ENCODE measurements at places on chromosomes 5 and 9. TPM values are rescaled to one million over a fixed set of nuclear protein-coding genes. Genes with fewer than 3 reads are reported as not detected.

DNA sequence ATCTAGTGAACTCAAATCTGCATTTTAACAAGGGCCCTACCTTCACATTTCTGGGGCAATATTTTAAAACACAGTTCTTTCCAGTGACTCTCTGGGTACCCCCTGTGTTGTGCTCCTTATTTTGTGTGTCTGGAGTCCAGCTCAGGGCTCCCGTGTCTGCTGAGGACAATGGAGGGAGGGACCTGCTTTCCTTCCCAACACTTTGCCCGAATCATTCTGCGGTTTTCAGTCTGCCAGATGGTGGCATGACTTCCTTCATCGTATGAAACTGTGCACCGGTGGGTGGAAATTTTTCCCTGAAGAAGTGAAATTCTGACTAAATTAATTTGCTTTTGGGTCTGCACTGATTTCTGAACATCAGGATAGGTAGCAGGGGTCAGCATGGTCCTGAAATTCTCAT is 153.6 kb upstream of the CD180 start:
- no peak overlapping the region for H3K4me3 ChIP-seq
- no peaks in the 10 kb centered on the region for H3K4me1 ChIP-seq
- H3K36me3 ChIP-seq = no peaks in the 10 kb centered on the region
- H3K27me3 ChIP-seq = peaks cover 2% of the 10 kb centered on the region
- no peak for DNase-seq

- DNase-seq = no peak
- H3K4me1 ChIP-seq = no peaks in the 10 kb centered on the region
- H3K4me3 ChIP-seq = no peak overlapping the region
- no peak overlapping the region for H3K27ac ChIP-seq
Measured at GRCh38 chr9:135150981-135151380, 63.5 kb downstream of the OLFM1 start.

Gene EPB41L4A
- under 0.01 TPM for total RNA-seq

GRCh38 chr9:84375954-84376353 is 35.4 kb upstream of the SLC28A3 start:
- no peak overlapping the region for H3K27ac ChIP-seq
- no peaks in the 10 kb centered on the region for H3K36me3 ChIP-seq
- H3K4me1 ChIP-seq = 0 out of 2 replicates have a peak, but pooled peaks cover 3% of the 10 kb centered on the region

Gene CCT5
- 481 TPM for total RNA-seq

GRCh38 chr5:137254119-137255090 is 244.7 kb downstream of the SPOCK1 start:
- no peaks in the 10 kb centered on the region for H3K36me3 ChIP-seq
- no peak overlapping the region for H3K27ac ChIP-seq
- H3K4me1 ChIP-seq = peaks cover 1% of the 10 kb centered on the region
- no peak overlapping the region for H3K4me3 ChIP-seq
- peak; percentile 19 for DNase-seq
- H3K27me3 ChIP-seq = no peaks in the 10 kb centered on the region

GRCh38 chr5:119996128-119996527 is 366.8 kb downstream of the FAM170A start:
- peaks cover 1% of the 10 kb centered on the region for H3K4me1 ChIP-seq
- DNase-seq = peak; percentile 41
- no peak overlapping the region for H3K4me3 ChIP-seq
- no peaks in the 10 kb centered on the region for H3K36me3 ChIP-seq
- H3K27ac ChIP-seq = no peak overlapping the region
- no peaks in the 10 kb centered on the region for H3K27me3 ChIP-seq

DNA sequence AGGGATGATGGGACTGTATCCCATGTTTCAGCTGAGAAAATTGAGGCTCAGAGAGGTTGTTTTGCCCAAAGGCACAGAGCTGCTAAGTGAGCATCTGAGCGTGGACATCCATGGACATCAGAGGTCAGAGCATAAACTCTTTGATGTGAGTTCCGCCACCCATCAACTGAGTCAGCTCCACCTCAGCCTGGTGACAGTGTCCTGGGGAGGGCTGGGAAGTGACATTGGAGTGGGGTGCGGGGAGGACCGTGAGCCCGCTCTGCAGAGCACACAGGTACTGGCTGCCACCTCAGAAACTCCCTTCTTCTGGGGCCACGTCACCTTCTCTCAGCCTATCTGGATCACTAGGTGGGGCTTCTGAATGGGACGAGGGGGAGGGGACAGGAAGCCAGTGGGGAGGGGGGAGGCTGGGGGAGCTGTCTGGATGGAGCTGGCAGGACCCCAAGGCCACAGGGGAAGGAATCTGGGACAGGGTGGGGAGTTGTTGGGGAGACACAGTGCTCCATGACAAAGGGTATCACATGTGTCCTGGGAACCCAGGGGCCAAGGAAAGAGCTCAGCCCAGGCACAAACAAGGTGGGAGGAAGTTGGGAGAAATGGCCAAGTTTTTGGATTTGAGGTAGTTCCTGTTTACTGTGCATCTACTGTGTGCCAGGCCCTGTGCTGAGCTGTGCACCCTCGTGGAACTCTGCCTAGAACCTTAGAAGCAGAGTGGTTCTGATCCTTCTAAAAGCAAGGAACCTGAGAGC is 2.5 kb downstream of the LAMC3 start:
- no peak for DNase-seq
- H3K36me3 ChIP-seq = no peaks in the 10 kb centered on the region
- H3K27ac ChIP-seq = no peak overlapping the region

Gene AQP7
- 0.28 TPM for total RNA-seq

Gene SPATA31A3
- not detected for total RNA-seq
